Stimulated activated CD4-positive, alpha-beta T cell treated with anti-CD3 and anti-CD28 coated beads, Interleukin-1b, Interleukin-23, amount 100 ng/mL, for 1 hour (primary cell): ENCODE measurements at places on chromosomes 6 and 20.

DNA sequence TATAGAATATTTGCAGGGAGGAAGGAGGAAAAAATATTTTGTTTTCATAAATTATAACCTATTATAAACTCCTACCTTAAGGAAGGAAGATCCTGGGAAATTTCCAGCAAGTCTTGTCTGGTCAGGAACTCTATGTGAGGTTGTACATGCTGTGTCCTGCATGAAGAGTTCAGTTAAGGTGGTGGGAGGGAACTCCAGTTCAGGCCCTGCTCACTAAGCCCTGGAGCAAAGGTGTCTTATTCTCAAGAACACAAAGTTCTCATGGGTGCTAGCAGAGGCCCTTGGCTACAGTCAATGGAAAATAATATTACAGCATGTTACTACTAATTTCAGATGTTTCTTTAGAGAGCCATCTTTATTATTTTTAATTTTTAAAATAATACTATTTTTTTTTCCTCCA is 3.8 kb upstream of the OGFRL1 start:
- DNase-seq = no peak

DNA sequence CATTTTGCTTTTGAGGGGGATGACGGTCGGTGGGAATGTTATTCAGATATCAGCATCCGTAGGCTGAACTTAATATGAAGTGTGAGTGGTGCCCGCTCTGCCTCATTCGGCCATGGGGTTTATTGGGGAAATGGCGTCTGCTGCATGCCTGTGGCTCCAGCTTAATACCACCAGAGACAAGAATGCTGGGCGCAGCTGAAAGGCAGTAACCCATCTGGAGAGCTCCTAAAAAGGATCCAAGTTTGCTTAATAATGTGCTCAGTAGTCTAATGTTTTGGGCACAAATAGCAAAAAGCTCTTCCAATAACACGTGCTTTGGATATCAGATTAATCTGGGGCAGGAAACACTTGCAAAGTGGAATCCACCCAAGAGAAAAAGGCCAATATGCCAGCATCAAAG is 273.0 kb upstream of the TAB2 start:
- no peak for DNase-seq

DNA sequence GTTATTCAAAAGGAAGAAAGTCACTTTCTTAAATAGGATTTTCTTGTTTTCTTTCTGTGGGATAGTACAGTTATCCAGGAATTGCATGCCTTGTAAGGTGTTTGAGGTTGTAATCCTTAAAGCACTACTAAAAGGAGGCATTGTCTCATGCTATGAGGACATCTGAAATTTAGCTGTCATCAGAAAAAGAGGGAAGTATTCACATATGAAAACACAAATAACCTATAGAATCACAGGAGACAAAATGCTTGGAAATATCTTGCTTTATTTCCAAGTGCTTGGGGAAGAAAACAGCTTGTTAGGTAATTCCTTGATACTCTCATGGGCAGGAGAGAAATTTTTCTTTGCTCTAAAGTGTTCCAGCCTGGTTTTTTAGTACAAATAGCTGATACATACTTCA is 40.1 kb downstream of the HECA start:
- no peak for DNase-seq

- no peak for DNase-seq
Observed at GRCh38 chr6:129849456-129849855, 11.7 kb downstream of the TMEM244 start.

GRCh38 chr6:169248521-169248971 is 5.1 kb downstream of the THBS2 start:
- DNase-seq = no peak

GRCh38 chr6:142635130-142635529 is 309.8 kb downstream of the HIVEP2 start:
- DNase-seq = no peak

DNA sequence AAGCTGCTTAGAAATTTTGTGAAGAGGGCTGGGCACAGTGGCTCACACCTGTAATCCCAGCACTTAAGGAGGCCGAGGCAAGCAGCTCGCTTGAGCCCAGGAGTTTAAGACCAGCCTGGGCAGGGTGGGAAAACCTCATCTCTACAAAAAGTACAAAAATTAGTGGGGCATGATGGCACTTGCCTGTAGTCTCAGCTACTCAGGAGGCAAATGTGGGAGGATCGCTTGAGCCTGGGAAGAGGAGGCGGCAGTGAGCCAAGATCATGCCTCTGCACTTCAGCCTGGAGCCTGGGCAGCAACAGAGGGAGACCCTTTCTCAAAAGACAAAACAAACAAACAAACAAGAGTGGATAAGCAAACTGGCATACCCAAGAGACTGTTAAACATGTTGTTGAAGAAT is 308.3 kb upstream of the ADGRB3 start:
- no peak for DNase-seq

DNA sequence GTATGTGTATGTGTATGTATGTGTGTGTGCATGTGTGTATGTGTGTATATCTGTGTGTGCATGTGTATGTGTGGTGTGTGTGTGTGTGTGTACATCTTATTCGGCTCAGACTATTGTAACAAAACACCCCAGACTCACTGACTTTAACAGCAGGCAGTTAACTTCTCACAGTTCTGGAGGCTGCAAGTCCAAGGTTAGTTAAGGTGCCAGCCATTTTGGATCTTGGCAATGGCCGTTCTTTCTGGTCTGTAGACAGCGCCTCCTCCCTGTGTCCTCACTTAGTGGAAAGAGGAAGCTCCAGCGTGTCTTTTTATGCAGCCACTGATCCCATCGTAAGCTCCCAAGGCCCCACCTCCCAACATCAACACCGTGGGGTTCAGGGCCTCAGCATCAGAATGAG is 128.3 kb upstream of the THBS2 start:
- no peak for DNase-seq

- no peak for DNase-seq
Observed at GRCh38 chr6:43875849-43876572, 106.0 kb downstream of the VEGFA start.

DNA sequence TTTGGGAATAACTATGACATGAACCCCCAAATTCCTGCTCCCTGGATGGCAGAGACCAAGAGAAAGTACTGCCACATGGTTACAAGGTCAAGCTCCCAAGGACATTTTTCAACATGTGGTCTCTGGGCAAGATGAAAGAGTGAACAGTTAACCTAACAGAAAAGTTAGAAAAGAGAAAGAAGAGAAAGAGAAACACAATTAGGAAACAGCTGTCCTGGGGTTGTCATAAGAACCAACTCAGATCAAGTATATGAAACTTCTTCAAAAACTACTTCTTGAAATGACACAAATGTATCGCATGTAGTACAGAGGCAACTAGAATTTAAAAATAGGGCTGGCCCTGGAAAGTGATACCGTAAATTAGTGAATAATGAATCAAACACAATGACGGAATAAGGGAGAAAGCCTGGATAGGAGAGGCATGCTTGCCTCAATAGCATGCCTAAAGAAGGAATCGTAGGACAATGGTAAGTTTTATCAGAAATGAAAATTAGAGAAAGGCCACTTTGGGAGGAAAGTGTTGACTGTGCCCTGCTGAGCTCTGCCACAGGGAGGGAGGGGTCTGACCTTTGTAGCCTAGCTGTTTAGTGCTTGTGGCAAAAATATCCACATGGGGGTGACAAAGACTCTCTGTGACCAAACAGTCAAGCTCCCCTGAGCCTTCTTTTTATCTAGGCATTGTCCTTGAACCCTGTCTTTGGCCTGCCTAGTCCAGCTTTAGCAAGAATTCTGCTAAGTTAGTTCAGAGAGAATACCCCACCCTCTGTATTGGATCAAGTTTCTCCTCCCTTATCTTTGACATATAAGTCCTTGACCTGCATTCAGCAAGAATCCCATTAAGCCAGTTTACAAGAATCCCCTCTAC is 4.3 kb upstream of the DCBLD1 start:
- no peak for DNase-seq

- no peak for DNase-seq
Observed at GRCh38 chr20:25019381-25020155, 27.0 kb upstream of the APMAP start.

- no peak for DNase-seq
Observed at GRCh38 chr6:71979911-71980310, 93.6 kb downstream of the RIMS1 start.

DNA sequence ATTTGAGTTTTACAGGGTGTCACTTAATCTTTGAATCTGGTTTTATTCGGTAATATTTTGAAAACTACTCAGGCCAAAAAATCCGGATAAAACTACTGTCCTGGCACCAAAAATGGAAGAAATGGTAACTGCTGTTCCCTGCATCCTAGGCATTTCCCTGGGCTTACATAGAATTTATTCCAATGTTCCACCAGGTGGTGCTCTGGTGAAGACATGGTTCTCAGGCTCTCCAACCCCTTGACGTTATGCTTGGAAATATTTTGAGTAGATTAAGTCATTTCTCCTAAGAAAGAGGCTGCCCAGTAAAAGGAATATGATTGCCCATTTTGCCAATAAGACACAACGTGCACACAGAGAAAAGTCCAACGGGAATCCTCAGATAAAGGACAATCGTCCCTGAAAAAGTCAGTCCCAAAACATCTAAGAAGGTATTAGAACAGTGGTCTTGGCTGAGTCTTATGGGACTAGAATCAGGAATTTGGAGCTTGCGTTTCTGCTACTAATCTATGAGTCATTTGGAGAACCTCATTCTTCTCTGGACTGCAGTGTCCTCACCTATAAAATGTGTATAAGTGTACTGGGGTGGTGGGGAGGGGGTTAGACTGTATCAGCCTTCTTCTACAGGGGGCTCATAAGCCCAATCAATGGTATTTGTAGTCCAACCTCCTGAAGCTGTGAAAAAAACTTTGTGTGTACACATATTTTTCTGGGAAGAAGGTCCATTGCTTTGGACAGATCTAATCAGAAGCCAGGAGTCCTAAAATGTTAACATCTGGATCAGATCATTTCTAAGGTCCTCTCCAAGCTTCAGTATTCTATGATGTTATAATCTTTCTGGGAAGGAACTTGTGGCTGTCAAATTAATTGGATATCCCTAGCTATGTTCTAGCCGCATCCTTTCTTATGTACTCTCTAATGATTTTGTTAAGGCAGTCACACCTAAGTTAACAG is 131.0 kb upstream of the BMP2 start:
- DNase-seq = no peak

DNA sequence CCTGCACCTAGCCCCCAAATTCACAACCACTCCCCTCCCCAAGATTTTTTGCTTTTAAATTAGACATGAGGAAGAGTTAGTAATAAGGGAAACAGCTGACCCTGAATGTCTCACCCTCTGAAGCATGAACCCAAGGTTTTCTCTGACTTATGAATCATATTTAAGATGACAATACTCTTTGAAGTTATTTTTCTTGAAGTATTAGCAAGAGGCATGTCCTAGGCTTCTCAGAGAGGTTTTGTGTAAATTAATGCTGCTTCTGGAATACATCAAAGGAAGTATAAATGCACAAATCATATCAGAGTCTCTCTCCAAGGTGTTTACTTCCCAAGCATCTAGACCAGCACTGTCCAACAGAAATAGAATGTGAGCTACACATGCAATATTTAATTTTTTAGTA is 408.1 kb upstream of the MARCKS start:
- DNase-seq = no peak

- DNase-seq = no peak
Observed at GRCh38 chr6:89281779-89282246, 33.3 kb downstream of the GABRR2 start.

- no peak for DNase-seq
Observed at GRCh38 chr20:63544958-63545516, 2.5 kb downstream of the SRMS start.

DNA sequence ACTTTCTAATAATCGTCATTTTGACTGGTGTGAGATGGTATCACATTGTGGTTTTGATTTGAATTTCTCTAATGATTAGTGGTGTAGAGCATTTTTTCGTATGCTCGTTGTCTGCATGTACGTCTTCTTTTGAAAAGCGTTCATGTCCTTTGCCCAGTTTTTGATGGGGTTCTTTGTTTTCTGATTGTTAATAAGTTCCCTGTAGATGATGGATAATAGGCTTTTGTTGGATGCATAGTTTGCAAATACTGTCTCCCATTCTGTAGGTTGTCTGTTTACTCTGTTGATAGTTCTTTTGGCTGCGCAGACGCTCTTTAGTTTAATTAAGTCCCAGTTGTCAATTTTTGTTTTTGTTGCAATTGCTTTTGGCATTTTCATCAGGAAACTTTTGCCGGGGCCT is 32.3 kb upstream of the XRN2 start:
- DNase-seq = no peak

- no peak for DNase-seq
Observed at GRCh38 chr6:155450240-155450581, 5.4 kb downstream of the NOX3 start.

DNA sequence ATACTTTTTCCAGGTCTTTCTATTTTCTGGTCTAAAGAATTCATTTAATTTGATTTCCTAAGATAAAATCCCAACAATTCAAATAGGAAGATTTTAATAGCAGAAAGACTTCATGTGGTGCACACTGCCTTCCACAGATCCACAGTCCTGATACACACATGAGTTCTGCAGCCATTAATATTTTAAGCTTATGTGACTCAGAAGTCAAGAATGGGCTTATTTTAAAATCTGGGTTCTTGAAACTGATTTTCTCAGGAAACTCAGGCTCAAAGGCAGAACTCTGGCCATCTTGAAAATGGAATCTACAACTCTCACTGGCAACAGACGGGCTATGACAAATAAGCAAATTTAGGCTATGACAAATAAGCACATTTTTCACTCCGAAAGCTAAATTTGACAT is 88.2 kb downstream of the COL12A1 start:
- no peak for DNase-seq

- DNase-seq = no peak
Observed at GRCh38 chr6:41266541-41266940, 19.9 kb downstream of the TREM1 start.
